ENCODE measurements at places on chromosomes 6 and 20. TPM values are rescaled to one million over a fixed set of nuclear protein-coding genes. Genes with fewer than 3 reads are reported as not detected.

DNA sequence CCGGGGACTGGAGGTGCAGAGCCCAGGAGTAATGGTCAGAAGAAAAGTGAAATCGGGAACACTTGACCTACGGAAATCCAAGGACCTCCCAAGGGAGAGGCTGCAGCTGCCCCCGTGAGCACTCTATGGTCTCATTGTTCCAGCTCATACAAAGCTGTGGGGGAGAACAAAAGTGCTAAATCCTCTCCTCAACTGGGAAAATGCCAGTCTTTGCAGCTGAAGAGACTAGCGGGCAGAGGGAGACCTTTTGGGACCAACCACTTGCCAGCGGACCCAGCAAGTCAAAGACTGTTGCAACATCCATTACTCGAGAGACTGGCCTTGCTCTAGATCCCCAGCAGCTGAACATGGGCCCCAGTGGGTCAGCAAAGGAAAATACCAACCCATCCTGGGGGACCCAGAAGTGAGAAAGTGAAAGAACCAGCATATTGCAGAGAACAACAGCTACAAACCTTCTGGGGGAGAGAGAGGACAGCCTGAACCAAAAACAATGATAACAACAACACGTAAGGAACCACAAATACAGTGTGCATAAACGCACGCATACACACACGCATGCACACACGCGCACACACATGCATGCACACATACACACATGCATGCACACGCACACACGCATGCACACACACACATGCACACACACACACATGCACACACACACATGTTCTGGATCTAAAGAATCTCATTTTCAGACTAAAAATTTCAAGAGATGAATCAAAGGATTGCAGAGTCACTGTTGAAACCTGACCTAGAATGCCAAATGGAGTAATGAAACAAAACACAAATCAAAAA lies 24.7 kb upstream of the ELMO2 start:
- DNase-seq: no peak

- DNase-seq: no peak
Observed at GRCh38 chr20:29878777-29879442, 1378.6 kb upstream of the DEFB115 start.

- DNase-seq: no peak
Observed at GRCh38 chr20:24963672-24964505, 14.8 kb downstream of the CST7 start.

DNA sequence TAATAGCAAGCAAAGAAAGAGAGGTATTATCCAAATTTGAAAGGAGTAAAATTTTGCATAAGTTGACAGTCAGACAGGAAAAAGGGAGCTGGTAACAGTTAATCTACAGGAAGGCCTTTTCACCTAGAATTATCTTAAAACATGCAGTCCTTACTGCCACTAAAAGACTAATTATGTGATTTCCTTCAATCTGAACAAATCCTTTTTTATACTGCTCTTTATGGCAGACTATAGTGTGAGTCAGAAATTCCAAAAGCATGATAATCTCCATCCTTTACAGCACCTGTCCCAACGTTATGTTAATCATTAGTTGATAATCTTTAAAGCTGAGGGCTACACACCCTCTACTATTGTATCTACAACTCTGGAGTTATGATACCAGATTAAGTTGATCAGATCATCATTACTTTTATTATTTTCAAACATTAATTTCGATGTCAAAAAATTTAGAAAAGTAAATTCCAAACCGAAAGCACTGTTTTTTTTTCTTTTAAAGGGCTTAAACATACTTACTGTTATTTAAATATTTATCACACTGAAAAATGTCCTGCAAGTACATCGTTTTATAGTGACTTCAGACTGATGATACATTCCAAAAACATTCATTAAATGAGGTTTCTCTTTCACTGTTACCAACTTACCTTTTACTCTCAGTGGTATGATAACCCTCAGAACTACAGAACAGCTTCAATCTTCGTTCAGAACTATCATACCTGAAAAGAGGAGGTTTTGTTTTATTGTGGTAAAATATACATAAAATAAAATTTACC lies 33.2 kb upstream of the AKAP7 start:
- no peak for DNase-seq

DNA sequence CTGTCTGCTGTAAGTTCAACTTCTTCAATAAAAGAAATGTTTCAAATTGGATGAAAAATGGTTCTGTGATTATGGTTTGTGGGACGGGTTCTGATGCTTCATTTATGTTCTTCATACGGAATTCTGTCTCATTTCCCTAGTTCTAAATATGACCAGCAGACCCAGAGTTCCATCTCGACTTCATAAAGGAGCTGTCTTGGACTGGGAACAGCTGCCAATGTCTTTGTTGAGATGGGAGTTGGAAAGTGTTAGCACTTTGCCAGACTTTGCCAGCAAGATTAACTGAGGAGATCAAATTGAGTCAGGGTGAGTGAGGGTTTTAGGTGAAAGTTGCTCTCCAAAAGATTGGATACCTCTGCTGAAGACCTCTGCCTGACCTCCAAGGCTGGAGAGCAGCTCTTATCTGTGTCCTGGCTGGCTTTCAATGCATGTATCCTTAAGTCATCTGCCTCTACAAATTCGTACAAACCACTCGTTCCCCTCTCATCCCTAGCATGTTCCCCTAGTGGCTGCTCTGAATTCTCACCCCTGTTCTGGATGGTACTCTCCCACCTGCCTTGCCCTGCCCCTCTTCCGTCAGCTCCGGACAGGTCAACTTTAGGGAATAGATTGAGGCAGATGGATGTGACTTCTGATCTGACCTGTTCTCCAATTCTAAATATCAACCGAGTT lies at the start of gene EFCAB8:
TSS of gene EFCAB8 (plus strand) at position 223 of the 672 bp plus-strand sequence. CDS start 4,870 bp downstream, outside the sequence.
- no peak for DNase-seq

DNA sequence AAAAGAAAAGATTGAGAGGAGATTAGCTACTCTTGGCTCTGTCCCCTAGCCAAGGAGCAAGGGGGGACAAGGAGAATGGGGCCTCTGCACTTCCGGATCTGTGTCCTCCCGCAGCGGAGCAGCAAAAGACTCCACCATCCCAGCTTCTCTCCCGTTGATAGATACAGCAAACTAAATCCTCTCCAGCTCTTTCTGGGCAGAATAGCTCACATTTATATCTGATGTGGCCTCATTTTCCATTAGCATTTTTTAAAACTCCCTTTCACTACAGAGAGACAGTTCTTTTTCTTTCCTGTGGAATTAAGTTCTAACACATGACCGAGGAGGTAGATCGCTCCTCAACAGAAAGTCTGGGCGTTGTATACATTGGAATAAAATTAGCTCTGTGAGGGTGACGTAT lies 260.9 kb upstream of the SOX4 start:
- DNase-seq: no peak

DNA sequence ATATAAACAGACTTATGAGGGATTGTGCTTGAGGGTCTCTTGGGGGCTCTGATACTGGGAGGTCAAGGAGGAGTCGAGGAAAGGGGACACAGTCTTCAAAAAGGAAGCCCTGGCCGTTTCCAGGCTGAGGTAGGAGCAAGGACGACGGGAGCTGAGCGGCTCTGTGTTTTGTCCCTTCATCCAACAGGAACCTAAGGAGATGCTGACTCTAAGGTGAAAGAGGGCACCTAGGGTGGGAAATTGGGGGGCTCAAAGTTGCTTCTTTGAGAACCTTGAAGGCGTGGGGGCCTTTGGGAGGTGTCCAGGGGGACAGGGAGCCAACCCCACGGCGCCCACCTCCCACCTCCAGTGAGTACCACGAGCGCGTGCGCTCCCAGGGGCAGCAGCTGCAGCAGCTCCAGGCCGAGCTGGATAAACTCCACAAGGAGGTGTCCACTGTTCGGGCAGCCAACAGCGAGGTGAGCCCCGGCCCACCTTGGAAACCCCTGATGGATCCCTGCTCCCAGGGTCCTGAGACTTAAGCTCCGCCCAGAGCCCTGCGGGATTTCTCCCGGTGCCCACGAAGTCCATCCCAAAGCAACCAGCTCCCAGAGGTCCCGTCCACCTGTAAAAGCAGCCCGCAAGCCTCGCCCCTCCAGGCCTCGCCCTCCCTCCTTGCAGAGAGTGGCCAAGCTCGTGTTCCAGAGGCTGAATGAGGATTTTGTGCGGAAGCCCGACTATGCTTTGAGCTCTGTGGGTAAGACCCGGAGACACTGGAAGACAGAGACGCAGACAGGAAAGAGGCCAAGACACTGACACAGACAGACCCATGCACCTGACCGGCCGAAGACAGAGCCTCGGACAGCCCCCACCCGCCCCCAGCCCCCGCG lies 2.9 kb downstream of the SPAG4 start:
- no peak for DNase-seq

GRCh38 chr6:46674410-46674809 lies 13.3 kb upstream of the TDRD6 start:
- no peak for DNase-seq

DNA sequence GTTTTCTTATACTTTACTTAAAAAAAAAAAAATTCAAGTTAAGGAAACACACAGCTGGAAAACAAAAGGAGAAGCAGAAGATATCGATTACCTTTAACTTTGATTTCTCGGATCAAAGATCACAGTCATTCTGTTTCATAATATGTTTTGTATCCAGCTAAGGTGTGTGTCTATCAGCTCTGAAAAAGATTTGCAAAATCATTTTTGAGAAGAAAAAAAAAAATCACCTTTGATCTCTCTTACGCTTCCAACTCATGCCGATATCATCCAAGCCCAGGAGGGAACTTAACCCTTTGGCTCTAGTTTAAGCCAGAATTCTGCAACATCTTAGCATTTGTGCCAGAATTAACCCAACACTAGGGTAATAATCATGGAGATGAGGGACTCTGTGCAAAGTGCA lies 144.0 kb downstream of the NFATC2 start:
- DNase-seq: no peak

GRCh38 chr6:154613137-154613676 lies 102.7 kb upstream of the CNKSR3 start:
- DNase-seq: no peak

DNA sequence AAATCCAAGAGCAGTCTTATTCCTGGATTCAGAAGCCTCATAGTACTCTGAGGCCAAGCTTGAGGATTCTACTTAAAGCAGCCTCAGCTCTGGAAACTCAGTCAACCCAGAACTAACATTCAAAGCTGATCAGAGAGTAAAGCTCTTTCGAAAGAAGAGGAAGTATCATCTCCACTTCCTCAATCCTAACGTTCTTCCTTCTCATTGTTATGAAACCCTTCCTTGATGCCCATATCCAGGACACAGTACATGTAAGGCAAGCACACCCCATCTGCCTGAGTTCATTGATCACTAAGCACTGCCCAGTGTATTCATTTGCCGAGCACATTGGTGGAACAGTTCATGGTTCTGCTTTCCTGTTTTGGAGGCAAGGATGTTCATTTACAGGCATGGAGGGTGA lies at the start of gene IPCEF1:
TSS of gene IPCEF1 (minus strand) at position 114 of the 400 bp plus-strand sequence. CDS start 90,856 bp downstream, outside the sequence.
- no peak for DNase-seq

DNA sequence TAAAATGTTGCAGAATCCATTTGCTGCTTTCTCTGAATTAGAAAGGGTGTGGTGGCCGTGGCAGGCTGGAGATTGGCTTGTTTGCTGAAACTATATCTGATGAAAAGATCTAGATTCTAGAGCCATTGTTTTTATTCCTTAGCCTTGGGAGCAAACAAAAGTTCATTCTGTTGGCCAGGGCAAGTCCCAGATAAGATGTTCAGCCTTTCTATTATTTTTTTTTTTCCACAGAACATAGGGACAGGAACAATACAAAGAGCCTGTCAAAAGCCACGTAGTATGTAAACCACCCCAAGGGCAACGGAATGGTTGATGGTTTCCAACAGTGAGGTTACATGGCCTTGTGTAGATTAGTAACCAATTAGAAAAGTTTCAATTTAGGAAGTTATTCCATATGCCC lies 119.9 kb upstream of the SLC22A16 start:
- DNase-seq: no peak

- no peak for DNase-seq
Observed at GRCh38 chr6:118735320-118735719, 83.9 kb upstream of the CEP85L start.

DNA sequence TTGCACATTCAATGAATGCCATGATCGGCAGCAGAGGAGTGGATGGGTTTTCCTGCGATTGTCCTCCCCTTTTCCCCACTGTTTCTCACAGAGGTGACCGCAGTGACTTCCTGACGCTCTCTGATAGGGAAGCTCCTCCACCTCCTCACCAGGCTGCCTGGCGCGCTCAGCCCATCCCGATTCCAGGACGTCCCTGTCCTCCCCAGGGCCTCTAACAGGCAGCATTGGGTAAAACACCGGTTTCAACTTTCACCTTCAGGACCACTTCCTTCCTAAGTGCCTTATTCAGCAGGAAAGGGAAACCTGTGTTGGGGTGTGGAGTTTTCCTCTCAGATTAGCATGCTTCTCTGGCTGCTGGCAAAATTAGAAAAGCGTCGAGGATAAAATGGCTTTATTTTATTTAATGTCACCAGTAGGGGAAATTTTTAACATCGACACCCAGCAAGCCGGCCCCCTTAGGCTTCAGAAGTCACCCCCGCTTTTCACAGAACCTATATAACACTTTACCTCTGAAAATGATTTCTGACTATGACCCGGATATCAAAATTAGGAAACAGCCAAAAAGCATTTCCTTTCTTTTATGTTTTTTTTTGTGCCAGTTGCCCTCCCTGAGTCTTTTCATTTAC lies 570.4 kb upstream of the GJE1 start:
- DNase-seq: peak; percentile 26

DNA sequence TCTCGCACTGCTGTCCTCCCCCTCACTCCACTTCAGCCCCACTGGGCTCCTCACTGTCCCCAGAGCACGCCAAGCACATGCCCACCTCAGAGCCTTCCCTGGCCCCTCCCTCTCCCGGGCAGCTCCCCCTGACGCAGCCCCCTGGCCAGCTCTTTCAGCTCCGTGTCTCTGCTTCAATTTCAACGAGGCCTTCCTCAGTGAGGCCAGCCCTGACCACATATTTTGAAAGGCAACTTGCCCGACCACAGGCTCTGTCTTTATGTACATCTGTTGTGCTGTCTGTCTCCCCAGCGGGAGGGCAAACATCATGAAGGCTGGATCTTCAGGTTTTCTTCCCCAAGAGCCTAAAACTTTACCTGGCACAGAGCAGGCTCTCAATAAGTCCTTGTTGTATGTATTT lies 44.6 kb downstream of the JPH2 start:
- DNase-seq: peak; percentile 55

GRCh38 chr20:4817230-4817671 lies 95.5 kb downstream of the PRND start:
- DNase-seq: no peak

DNA sequence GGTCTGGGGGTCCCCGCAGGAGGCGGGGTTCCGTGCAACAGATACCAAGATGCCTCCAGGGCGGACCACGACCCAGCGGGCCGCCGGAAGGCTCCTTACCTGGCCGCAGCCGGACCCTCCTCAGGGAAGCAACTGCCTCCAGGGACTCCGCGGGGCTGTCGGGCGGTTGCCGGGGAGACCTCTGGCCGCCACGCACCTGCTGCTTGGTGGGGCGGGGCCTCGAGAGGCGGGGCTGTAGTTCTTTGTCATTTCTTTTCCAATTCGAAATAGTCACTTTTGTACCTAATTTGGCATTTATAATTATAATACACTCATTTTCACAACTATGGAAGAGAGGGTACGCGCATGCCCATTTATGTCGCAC lies 647 bp downstream of the AK9 start:
- DNase-seq: peak; percentile 49

Gene RNF182
- polyA plus RNA-seq: 2.8 TPM

Gene SLC52A3
- 4.0 TPM for polyA plus RNA-seq

Gene SLC13A3
- 19.3 TPM for polyA plus RNA-seq

Gene ELOVL4
- 4.0 TPM for polyA plus RNA-seq

Gene MYCT1
- polyA plus RNA-seq: 17.2 TPM

Gene GSTA2
- polyA plus RNA-seq: 0.71 TPM

Gene POM121L2
- not detected for polyA plus RNA-seq

Gene NRN1
- polyA plus RNA-seq: 3.6 TPM
